ENCODE measurements at places on chromosomes 11 and 22.

DNA sequence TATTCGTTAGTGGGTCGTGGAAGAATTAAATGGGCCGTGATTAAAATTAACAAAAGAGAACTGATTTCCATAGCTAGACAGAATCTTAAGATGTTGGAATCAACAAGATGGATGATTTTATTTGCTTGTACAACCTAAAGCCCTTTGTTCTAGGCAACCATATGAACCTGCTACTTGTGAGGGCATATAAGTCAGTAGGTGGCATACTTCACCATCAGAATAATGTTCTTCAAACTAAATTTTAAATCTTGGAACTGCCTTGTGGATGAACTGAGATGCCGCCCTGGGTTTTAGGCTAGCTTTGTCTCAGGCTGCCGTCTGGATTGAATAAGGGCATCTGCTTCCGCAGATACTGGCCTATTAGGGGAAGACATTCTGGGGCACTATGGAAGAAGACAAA is 40.9 kb downstream of the CSRP3 start:
- no peak for DNase-seq

- DNase-seq = no peak
These were observed 388.3 kb downstream of the TENM4 start for GRCh38 chr11:79052544-79052943.

GRCh38 chr22:44207173-44207980 is 26.7 kb downstream of the PARVG start:
- DNase-seq = no peak

GRCh38 chr11:90855531-90855930 is 632.7 kb upstream of the CHORDC1 start:
- DNase-seq = no peak

DNA sequence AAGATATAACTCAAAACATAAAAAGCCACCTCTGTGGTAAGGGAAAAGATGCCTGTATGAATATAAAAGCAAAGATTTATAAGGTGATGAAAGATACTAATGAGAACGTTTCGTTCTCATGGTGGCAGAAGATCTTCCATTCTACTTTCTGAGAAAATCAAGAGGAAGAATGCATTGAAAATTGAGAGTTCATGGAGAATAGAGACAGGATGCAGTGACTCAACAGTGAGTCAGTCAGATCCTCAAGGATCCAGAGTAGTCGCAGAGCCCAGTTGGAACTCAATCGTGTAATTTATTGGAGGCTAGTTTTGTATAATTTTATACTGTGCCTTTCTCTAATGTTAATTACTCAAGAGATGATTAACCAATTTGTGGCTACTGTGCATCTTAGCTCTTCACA is 73.3 kb downstream of the ENTHD1 start:
- DNase-seq = no peak

DNA sequence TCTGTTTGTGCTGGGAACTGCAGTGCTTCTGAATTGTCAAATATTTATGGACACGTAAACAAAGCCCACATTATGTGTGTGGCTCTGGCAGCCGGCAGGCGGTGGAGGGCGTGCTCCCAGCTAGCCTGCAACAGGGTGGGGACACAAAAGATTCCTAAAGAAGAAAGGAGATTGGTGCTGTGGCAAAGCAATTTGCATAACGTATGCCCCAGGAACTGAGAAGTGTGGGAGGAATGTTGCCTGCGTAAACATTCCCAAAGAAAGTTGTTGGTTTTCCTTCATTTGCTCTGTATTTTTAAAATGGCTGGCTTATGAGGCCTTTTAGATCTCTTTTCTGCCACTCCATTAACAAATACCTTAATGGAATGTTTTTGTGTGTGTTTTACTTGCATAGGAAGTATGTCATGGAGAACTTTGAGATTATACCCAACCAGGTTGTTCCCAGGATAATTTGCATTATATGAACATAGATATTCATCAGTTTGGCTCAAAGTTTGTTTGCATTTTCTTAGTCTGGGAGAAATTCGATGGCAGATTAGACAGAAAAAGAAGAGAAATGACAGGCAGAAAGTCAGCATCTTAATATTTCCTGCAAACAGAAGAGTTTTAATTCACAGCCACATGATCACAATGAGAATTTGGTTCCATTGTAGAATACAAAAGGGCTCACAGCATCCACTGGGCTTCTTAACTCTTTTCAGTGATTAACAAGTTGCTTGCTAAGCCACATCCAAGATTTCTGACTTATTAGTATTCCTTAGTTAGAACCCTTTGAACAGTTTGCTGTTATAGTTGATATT is 41.8 kb upstream of the DLAT start:
- no peak for DNase-seq

GRCh38 chr11:125251214-125251545 is 86.6 kb downstream of the PKNOX2 start:
- DNase-seq = no peak

DNA sequence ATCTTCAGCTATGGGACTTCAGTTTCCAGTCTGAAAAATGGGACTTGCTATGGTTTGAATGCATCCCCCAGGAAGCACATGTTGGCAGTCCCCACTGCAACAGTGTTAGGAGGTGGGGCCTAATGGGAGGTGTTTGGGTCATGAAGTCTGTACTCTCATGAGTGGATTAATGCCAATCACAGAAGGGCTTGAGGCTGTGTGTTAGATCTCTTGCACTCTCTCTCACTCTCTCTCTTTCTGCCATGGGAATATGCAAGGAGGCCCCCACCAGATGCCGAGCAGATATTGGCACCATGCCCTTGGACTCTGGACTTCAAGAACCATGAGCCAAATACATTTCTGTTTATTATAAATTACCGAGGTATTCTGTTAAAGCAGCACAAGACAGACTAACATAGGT is 7.8 kb upstream of the AP1B1 start:
- no peak for DNase-seq

GRCh38 chr11:44033411-44033850 is 14.3 kb upstream of the ACCSL start:
- DNase-seq = no peak

DNA sequence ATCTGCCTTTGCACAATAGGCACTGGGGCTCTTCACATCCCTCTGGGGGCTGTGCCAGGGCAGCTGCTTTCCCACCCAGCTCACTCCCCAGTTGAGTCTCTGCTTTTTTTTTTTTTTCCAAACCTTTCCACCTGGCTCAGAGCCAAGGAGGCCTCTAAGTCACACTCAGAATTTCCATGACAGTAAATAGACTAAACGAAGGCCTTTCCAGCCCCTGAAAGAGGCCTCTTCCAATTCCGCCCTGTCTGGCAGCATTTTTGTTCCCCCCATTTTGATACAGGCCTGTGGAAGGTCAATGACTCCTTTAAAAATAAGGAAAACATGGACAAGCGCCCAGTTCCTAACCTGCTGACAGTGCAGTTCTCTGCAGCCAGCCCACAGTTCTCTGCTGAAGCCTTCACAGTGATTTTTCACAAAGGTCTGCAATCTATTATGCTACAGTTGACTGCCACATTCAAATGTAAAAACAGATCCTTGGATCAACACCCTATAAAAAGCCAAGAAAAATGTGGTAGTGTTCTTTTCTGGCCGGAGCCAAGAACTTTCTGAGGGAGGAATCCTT is 107.5 kb upstream of the SESN3 start:
- DNase-seq = no peak

DNA sequence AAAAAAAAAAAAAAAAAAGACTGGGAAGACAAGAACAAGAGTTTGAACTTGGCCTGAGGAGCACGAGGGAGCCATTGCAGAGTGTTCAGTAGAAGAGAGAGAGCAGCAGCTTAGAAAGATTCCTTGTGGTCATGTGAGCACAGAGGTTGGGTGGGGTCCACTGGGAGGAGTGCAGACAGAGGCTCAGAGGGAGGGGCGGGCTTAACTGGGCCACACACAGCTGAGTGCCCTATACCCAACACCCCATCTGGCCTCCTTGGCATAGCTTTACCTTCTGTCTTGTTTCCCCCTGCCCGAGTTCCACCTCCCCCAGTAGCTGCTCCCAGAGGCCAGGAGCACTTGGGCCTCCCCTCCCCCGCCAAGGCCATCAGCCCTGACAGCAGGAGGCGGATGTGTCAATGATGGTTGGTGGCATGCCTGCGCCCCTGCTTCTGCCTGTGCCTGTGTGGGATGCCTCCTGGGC is 12.1 kb downstream of the C11orf86 start:
- DNase-seq = no peak

- DNase-seq = no peak
These were observed 30.4 kb downstream of the TPBGL start for GRCh38 chr11:75270896-75271418.

- DNase-seq = no peak
These were observed 38.7 kb downstream of the CYTH4 start for GRCh38 chr22:37320726-37321677.

GRCh38 chr11:67596753-67597300 is 9.9 kb upstream of the NDUFV1 start:
- no peak for DNase-seq

GRCh38 chr22:47175151-47176025 is 412.9 kb downstream of the TBC1D22A start:
- no peak for DNase-seq

- no peak for DNase-seq
These were observed 1.1 kb downstream of the TLCD5 start for GRCh38 chr11:120326228-120326627.

DNA sequence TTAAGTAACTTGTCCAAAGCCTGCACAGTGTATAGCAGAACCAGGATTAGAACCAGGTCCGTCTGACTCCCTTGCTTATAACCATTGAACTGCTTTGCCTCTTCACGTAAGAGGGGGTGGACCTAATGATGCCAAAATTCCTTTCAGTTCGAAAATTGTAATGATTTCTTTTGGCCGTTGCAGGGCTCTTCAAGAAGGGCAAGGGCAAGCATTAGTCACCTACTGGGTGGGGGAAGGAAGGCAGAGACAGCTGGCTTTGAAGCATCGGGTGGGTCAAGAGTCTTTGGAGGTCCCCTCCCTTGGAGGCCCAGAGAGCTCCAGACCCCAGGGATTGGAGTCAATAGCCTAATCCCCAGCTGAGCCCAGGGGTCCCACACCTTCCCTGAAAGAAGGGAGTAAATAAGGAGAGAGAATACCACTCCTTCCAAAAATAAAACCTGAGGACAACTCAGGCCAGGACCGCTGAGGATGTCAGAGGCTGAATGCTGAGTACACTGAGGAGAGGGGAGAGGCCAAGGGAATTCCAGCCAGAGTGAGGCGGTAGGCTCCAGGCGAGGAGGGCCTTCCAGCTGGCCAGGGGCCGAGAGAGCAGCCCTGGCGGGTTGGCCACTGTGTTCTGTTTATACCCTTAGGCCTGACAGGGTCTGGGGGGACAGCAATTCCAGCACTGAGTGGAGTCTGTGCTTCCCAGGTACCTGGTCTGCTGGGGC is 14.1 kb downstream of the CREB3L1 start:
- DNase-seq = no peak

GRCh38 chr11:13135385-13136271 is 126.5 kb downstream of the RASSF10 start:
- no peak for DNase-seq

DNA sequence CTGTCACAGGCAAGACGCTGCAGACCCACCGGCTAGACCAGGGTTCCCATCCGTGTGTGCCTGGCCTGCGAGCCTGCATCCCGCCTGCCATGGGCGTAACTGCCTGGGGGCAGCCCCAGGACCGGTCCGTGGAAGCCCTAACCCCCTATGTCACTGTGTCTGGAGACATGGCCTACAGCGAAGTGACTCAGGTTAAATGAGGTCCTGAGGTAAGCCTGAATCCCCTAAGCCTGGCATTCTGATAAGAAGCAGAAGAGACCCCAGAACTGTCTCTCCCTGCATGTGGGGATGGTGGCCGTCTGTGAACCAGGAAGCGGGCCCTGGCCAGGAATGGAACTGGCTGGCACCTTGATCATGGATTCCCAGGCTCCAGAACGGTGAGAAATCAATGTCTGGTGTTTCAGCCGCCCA is 570.1 kb downstream of the BRD1 start:
- no peak for DNase-seq

DNA sequence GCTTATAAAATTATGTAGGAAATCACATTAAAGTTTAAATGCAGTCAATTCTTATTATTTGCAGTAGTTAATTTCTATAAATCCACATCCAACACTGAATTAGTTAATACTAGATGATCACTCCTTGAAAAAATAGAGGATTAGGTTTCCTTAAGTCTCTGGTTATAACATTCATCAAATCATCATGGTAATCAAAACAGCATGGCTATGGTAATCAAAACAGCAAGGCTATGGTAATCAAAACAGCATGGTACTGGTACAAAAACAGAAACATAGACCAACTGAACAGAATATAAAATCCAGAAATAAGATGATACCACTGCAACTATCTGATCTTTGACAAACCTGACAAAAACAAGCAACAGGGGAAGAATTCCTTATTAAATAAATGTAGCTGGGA is 814.6 kb upstream of the CCDC179 start:
- DNase-seq = no peak

- no peak for DNase-seq
These were observed 1141.9 kb downstream of the BRD1 start for GRCh38 chr22:48685767-48686166.

Measured in effector memory CD4-positive, alpha-beta T cell (primary cell).